A172 (cell line): ENCODE measurements at places on chromosomes 7 and 10. TPM values are rescaled to one million over a fixed set of nuclear protein-coding genes. Genes with fewer than 3 reads are reported as not detected.

CTBP2 gene
- 35.0 and 35.5 TPM in 2 replicates for total RNA-seq

CYP3A4 gene
- not detected in 2 replicates for total RNA-seq

CCL24 gene
- total RNA-seq = 6.0 TPM in 1 of 2 replicates, not detected in the other

PRPS1L1 gene
- total RNA-seq = not detected in 2 replicates

GRM3 gene
- not detected in 2 replicates for total RNA-seq

MYOF gene
- total RNA-seq = 285 and 317 TPM in 2 replicates

SPAM1 gene
- not detected in 2 replicates for total RNA-seq

PPP2R2D gene
- 21.3 and 22.7 TPM in 2 replicates for total RNA-seq

TMEM248 gene
- 124 and 129 TPM in 2 replicates for total RNA-seq

BAZ1B gene
- total RNA-seq = 123 and 148 TPM in 2 replicates

PLEKHA1 gene
- total RNA-seq = 5.6 and 6.9 TPM in 2 replicates

PNLIPRP3 gene
- 0.22 TPM in 1 of 2 replicates, not detected in the other for total RNA-seq

CACNA2D1 gene
- 0.24 TPM in 1 of 2 replicates, not detected in the other for total RNA-seq

OPALIN gene
- total RNA-seq = not detected in 2 replicates

TDRD1 gene
- total RNA-seq = 0.02 TPM in 1 of 2 replicates, not detected in the other

DNA sequence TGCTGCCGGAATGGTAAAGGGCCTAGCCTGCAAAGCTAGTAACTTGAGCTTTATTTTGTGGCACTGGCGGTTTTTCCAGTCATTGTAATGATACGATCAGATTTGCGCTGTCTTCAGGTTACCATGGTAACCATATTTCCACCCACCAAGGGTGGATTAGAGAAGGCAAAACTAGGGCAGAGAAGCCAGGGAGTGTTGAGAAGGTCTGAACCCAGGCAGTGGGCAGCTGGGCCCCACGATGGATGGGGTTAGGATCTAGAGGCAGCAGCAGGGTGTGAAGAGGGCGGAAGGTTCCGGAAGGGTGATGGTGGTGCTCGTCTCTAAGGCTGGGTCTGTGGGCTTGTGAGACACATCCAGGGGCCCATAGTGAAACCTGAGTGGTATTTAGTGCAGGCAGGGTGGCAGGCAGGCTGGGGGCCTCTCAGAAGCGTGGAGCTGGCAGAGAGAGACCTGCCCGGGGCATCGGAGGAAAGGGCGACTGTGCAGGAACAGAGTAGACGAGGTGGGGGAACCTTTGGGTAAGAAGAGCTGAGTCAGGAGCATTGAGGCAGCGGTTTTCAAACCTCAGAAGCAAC is 87.9 kb upstream of the GTF2I start:
- no peak for DNase-seq

DNA sequence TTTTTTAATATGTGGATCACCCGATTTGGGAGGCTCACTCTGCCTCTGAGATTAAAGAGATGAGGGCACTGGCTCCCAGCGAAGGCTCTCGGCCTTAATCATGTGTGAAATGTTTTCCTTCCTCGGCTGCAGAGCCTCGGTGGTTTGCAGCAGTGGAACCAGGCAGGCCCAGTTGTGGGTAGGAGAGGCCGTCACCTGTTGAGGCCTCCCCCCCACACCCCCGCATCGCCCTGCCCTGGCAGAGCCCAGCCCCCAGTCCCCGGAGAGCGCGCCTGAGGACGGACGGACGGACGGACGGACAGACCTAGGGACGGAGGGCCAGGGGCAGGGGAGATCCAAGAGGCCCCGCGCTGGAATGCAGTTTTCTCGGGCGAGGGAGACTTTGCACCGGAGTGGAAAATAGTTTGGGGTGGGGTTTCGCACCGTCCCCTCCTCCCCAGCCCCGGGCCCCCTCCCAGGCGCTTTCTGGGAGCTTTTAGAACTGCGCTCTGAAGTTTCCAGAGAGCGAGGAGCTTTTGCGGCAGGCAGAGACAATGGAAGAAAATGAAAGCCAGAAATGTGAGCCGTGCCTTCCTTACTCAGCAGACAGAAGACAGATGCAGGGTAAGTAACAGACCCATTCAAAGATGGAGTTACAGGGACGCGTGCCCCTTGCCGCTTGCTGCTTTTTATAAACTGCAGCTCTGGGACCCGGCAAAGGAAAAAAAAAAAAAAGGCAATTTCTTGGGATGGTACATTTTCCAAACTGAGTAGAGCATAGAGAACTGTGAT is at the start of gene KIAA1217:
Gene KIAA1217 (plus strand): TSS at position 478 of the 771 bp plus-strand sequence. CDS start 56 bp downstream, at position 534.
- DNase-seq = peak; percentile 10

- no peak for DNase-seq
Observed at GRCh38 chr10:105855791-105856190, 1214.7 kb downstream of the SORCS3 start.

DNA sequence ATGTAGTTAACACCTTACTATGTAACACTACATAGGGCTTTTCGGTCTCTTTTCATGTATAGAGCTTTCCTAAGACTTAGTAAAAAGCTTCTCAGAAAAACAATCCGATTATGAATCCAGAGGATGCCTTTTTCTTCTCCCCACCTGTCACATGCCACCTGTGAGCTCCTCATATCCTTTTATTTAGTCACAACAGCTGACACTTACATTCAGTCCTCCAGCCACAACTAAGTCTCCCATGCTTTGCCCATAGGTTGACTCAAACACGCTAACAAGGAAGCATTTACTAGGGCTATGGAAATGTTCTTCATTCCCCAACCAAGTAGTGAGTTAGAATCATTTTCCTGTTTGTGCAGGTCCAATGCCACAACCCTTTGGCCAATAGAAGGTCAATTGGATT is 7.9 kb downstream of the ENO4 start:
- no peak for DNase-seq

DNA sequence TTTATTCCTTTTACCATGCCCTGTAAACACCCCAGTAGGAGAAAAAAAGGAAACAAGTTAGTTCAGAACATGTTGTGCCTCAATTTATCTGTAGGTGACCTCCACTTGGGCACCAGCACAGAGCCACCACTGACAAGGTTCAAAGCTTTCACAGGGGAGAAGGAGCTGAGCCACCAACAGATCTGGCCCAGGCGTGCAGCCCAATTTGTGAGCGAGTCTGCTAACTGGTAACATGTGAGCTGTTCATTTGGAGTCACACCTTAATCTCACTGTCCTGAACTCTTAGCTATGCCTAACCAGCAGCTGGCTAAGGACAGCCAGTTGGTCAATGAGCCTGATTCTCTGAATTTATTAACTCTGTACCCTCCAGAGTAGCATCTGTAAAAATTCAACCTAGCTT is 78.4 kb upstream of the CAMK2B start:
- DNase-seq = no peak

DNA sequence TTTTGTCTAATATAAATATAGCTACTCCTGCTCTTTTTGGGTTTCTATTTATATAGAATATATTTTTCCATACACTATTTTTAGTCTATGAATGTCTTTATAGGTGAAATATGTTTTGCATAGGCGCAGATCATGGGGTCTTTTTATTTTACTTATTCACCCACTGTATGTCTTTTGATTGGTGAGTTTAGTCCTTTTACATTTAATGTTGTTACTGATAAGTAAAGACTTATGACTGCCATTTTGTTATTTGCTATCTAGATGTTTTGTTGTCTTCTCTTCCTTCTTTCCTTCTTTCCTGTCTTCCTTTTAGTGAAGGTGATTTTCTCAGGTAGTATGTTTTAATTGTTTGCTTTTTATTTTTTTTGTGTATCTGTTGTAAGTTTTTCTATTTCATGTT is 276.8 kb upstream of the CNTNAP2 start:
- DNase-seq = no peak

GRCh38 chr10:70493660-70494234 is 15.2 kb downstream of the PALD1 start:
- no peak for DNase-seq

DNA sequence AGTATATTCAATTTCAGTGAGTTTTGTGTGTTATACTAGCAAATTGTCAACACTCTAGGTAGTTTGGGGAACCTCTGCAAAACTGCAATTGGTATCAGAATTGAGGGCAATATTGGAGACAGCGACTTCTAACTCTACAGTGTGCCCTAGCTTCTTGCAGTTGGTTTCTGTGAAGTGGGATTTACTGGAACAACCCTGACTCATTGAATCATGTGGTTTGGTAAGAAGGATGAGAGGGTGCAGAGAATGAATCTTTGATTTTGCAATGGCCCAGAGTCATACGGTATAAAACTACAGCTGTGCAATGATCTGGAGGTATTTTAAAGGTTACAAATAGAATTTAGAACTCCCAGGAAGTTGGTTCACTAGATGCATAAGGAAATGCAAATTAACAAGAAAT is 129.1 kb upstream of the PPP1R3A start:
- DNase-seq = peak; percentile 54

- DNase-seq = peak; percentile 41
Observed at GRCh38 chr7:129853661-129854268, 99.0 kb downstream of the UBE2H start.

- peak; percentile 64 for DNase-seq
Observed at GRCh38 chr10:30751678-30752331, 122.3 kb upstream of the LYZL2 start.

DNA sequence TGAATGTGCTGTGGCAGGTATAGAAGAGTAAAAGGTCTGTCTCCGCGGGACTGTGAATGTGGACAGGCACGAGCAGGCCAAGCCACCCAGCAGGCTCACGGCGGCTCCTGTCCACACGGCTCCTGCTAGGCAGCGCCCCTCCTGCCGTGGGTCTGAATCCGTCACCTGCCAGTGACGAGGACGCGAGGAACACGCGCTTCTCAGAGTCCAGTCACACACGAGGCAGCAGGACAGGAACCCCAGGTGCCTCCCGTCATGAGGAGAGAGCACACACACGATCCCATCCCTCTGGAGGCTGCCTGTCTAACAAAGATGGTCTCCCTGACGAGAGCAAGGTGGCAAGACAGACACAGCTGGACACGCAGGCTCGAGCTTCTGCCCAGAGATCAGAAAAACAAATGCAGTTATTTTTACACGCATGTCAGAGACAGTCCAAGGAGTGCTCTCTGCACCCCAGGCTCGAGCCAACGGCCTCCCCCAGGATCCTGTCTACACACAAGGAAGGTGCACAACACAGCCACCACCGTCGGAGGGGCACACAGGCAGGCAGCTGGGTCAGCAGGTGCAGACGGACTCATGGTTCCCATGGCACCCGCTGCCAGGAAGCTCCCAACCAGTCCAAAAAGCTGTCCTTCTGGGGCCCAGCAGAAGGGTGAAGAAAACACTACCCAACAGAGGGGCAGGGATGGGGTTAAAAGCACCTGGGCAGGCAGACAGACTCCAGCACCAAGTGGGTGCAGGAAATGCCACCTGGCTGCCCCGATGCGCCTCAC is 103.2 kb downstream of the MAD1L1 start:
- DNase-seq = no peak

DNA sequence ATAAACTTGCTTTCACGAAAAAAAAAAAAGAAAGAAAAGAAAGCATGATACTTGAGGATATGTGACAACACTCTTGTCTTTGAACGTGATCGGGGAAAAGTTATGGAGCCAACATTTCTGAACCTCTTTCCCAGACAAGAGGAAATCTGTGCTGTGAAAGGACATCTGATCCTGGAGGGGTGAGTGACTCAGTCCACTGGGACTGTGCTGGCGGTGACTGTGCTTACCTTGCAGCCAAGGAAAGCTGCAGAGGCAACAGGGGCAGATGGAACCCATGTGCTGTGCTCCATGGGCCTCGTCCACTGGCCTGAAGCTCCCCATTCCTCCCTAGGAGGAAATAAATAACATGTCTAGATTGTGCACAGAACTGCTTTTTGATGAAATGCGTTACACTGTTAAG is 116.5 kb upstream of the RAB11FIP2 start:
- no peak for DNase-seq

GRCh38 chr7:101058355-101058754 is 26.9 kb upstream of the TRIM56 start:
- DNase-seq = peak; percentile 47

- DNase-seq = no peak
Observed at GRCh38 chr7:13097499-13097898, 410.1 kb downstream of the ARL4A start.

DNA sequence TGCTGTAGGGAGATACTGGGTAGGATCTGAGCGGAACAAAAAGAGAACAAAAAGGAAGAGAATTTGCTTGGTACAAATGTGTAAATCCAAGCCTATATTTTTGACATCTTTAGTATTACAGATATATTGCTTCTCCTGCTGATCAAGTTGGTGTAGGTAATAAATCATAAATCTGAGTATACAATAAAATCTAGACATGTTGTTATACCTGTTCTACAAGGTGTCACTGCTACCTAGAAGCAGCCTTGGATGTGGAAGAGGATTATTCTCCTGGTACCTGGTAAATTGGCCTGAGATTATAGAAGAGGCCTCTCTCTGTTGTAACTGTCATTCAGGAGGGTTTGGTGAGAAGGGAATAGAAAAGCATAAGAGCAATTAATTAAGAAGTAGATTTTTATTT is 89.9 kb upstream of the LSM8 start:
- DNase-seq = no peak

DNA sequence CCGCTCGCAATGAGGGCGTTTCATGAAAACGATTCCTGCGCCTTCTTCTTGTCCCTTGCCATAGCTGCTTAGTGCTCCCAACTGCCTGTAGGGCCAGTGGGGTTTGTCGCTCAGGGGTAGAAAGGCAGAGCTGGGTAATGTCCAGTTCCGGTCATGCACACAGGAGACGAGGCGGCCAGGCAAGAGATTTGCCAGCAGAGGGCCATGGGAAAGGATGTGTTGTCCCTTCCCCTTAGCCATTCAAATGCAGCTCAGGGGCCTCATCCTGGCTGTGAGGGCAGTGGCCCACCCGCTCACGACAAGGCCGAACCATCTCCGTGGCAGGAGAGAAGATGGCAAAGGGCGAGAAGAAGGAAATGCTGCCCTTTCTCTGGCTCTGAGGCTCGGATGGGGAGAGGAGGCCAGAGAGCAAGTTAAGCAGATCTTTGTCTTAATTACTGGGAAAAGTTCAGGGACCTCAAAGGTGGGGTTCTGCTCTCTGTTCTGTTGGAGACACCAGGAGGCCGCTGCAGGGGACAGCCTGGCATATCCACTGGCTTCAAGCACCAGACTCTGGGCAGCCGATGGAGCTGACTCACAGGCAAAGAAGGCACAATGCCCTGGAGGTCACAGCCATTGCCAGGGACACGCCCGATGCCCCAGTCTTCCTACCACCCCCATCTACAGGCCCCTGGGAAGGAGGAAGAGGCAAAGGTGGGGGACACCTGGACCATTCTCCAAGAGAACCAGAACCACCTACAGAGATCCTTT is 534.8 kb upstream of the MGMT start:
- DNase-seq = no peak

- no peak for DNase-seq
Observed at GRCh38 chr7:74101061-74101681, 17.6 kb downstream of the LIMK1 start.

- no peak for DNase-seq
Observed at GRCh38 chr10:14563076-14563336, 211.7 kb downstream of the FAM107B start.

- no peak for DNase-seq
Observed at GRCh38 chr10:119555178-119555784, 12.8 kb upstream of the RGS10 start.

DNA sequence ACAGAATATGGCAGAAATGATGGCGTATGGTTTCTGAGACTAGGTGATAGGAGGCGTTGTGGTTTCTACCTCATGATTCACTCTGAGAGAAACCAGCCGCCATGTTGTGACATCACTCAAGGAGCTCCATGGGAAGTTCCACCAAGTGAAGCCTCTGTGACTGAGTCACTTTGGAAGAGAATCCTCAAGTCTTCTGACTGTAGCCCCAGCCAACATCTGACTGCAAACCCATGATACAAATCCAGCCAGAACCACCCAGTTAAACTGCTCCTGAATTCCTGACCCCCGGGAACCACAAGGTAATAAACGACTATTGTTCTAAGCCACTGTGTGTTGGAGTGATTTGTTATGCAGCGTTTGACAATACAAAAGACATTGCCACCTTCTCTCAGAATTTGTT is 91.1 kb upstream of the CARD11 start:
- DNase-seq = peak; percentile 68

GRCh38 chr10:21614000-21614399 is 80.0 kb downstream of the MLLT10 start:
- no peak for DNase-seq

- DNase-seq = no peak
Observed at GRCh38 chr10:114256008-114256765, 17.1 kb downstream of the VWA2 start.
